ENCODE measurements at places on chromosomes 4 and X. TPM values are rescaled to one million over a fixed set of nuclear protein-coding genes. Genes with fewer than 3 reads are reported as not detected.
A peak's percentile ranks its signal among the peaks of the same experiment; 100 is the strongest.

GRCh38 chrX:121405826-121406225 is 358.4 kb downstream of the GLUD2 start:
- no peak for DNase-seq

DNA sequence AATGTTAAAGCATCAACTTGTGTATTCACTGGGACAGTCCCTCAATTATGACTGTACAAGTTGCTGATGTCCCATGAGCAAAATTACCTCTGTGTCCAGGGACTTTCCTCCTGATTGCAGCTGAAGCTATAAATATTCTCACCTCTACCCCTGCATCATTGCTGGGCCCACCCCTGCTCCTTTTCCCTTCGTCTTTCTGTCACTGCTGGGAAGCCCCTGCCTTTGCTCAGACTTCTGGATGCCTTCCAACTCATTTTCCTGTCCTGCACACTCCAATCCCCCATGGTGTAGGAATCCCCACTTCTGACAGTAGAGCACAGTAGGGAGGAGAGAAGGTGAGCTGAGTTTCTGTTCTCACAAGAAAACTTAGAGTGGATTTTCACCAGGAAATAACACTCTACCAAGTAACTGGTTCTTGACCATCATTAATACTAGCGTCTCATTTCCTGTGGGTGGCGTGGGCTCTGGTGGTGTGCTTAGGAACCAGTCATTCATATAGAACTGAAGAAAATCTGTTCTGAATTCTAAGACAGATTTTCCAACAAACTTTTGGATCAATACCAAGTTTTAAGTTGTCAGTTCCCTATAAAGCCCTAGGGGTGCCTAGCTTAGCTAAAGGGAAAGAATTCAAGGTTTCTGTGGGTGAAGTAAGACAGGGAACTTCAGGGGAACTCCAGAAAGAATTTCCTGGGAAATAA is 136.2 kb upstream of the MED14 start:
- DNase-seq: no peak

GRCh38 chr4:25697516-25697915 is 41.9 kb downstream of the SLC34A2 start:
- DNase-seq: no peak

DNA sequence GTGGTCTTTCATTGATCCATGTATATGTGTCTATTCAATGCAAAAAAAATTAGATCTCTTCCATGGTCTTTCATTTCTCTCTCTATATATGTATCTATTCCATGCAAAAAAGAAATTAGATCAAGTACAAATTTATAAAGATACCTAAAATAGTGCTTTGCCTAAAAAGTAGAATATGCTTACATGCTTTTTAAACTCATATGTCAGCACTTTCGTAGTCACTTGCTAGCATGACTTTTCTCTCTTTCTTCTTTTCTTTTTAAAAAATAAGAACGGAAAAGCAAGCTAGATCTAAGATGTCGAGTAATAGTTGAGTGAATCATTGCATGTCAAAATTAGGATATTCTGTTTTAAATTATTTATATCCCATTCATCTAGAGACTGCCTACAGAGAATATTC is 50.9 kb downstream of the PKD2 start:
- DNase-seq: no peak

DNA sequence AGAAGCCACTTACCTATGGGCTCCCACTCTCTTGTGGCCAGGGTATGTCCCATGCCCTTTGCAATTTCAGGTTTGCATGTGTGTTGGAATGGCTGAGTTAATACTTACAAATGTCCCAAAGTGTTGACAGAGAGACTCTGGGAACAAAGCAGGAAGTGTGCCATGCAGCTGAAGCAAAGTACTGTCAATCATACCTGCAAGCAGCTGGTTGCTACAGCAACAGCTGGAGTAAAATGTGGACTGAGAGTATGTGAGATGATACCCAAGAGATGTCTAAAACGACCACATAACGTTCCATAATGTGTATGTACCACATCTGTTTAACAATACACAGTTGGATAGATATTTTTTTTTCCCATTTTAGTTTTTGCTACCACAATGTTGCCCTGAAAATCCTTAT is 82.8 kb upstream of the CAMK2D start:
- peak; percentile 22 for DNase-seq

GRCh38 chr4:813900-814299 is 12.0 kb downstream of the CPLX1 start:
- no peak for DNase-seq

The HTR2C gene
- not detected for total RNA-seq

The FAM114A1 gene
- 208 TPM for total RNA-seq

- no peak for DNase-seq
These were observed 18.9 kb downstream of the C4orf50 start for GRCh38 chr4:5999356-5999755.

The DRP2 gene
- 3.1 TPM for total RNA-seq

The PDGFC gene
- 107 TPM for total RNA-seq

DNA sequence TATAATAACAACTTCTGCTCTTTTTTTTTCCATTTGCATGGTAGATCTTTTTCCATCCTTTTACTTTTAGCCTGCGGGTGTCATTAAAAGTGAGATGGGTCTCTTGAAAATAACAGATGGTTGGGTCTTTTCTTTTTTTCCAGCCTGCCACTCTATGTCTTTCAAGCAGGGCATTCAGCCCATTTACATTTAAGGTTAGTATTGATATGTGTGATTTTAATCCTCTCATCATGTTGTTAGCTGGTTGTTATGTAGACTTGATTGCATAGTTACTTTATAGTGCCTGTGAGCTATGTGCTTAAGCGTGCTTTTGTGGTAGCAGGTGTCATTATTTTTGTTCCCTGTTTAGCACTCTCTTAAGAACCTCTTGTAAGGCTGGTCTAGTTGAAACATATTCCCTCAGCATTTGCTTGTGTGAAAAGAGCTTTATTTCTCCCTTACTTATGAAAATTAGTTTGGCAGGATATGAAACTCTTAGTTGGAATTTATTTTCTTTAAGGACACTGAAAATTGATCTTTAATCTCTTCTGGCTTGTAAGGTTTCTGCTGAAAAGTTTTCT is 326.1 kb downstream of the SH3BGRL start:
- DNase-seq: peak; percentile 18

DNA sequence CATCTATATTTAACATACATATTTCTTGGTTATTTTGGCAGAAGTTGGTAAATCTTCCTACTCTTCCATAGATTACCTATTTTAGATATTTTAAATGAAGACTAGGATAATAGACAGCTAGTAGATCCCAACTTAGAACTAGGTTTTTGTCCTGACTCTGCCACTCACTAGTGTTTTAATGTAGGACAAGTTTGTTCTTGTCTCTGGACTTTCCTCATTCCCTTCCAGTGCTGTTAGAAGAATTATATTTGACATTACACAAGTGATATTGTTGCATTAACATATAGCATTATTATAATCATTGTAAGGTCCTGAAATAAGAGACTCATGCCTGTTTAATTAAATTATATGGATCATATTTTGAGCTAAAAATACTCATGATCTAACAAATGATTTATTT is 24.1 kb upstream of the ALB start:
- DNase-seq: no peak

DNA sequence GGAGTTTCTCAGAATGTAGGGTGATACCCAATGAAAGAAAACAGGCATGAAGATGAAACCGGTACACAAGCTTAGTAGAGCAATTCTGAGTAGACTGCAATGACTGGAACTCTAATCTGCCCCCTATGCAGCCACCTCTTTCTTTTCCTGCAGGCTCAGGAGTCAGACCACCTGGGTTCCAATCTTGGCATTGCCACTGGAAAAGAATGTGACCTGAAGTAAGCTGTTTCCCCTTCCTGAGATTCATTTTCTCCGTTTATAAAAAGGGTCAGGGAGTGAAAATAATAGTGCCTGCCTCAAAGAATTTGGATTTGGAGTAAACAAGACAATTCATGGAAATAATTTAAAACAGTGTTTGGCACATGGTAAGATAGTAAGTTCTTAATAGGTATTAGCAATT is 1464.0 kb downstream of the PCDH7 start:
- DNase-seq: no peak

All from LHCN-M2 (cell line).